ENCODE measurements at places on chromosomes 5 and 9. TPM values are rescaled to one million over a fixed set of nuclear protein-coding genes. Genes with fewer than 3 reads are reported as not detected.

- DNase-seq = no peak
Measured at GRCh38 chr5:627840-628239, 15.7 kb downstream of the CEP72 start.

DNA sequence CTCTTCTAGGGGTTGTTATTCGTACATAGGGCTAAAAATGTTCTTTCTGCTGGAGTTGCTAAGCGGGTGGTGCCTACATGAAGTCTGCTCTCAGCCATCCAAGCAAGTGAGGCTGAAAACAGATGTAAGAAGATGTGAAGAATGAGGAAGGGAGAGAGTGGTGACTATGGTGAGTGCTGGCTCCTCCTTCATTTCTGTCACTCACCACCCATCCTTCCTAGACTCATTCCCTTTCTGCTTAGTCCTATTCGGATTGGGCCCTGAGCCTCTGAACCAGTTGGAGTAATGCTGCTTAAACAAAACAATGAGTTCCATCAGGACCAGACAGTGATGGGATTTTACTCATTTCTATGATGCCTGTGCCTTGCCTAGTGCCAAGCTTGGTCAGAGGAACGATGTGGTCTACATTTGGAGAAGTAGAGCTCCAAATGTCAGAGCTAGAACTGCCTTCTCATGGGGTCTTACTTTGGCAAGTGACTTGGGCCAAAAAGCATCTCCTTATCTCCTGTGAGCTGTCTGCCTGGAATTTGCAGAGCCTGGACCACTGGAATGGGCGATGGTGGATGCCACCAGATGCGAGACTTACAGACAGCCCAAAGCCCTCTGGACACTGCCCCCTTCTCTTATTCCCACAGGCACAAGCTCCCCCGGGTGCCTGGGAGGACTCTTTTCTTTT, 192.9 kb downstream of the FBXL7 start:
- DNase-seq = no peak

- no peak for DNase-seq
Measured at GRCh38 chr5:128093368-128093767, 9.8 kb downstream of the SLC12A2 start.

DNA sequence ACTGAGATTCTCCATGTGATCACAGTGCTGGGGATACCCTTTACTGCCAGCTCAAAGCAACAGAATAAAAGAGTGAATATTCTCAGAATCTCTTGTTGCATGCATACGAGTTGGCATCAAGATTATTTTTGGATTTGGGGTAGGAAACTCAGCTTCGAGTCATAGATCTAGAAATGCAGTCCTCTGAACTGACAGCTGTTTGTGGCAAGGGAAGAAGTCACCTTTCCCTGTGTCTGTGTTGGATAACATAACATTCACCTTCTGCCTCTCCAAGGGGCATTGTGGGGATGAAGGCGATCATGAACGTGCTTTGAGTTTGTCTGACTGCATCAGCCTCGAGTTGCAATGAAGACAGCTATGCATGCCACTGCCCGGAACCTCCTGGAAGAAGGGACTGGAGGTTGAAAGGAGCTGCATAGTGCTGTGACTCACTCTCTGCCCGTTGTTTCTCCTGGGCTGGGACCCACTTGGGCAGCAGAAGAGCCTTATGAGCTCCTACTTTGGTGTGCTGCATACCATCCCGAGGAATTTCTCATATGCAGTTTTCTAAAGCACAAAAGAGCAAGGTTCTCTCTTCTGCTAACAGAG, 231.7 kb downstream of the ARHGAP26 start:
- DNase-seq = no peak

DNA sequence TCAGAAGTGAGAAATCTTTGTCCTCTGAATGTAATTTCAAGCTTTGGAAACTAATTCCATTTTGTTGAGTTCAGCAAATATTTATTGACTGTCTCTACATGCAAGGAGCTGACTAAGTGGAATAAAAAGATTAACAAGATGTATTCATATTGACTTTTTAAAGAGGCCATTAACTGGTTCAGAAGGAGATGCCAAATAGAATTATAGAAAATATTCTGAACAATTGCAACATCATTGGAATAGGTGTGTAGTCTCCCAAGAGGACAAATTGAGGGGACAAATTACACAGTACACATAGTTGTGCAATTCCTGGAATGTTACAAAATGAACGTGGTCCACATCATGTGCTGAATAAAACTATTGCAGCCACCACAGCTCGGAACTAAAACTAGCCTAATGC, 224.2 kb downstream of the NPR3 start:
- no peak for DNase-seq

DNA sequence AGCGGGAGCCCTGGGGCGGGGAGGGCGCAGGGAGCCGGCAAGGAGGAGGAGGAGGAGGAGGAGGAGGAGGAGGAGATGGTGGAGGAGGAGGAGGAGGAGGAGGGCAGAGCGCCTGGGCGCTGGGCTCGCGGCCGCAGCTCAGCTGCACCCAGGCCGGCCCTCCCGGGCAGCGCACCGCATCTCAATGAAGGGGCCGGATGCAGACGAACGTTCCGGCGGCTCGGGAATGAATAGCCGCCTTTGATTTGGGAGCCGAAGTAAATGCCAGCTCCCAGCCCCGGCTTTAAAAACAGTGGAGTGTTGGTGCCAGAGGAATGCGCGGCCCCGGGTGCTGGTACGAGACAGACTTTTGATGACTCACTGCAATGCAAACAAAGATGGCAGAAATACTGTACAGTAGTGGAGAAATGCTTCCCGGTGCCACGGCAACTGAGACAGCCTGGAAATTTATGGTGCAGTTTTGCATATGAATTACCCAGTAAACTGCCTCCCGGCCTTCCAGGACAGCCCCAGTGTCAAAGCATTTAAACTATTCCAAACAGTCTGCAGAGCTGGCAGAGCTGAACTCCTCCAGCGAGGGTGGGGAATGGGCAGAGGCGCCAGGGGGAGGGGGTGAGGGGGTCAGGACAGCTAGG, 43.1 kb downstream of the NACC2 start:
- DNase-seq = peak; percentile 96

DNA sequence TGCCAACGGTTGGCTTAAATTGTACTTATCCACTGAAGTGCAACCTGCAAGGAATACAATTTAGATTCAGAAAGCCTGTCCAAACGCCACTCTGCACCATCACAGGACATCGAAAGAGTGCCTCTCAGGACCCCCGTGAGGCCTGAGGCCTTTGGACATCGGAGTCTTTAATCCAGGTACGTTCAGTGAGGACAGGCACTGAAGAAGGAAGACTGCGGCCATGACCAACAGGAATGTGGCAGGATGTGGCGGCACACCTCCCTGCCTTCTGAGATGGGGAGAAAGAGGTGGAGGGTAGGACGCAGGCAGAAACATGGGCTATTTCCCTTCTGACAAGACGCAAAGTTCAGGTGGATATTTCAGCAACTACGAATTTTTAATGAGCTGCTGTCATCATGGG, 205.8 kb downstream of the FANCC start:
- DNase-seq = no peak

- DNase-seq = no peak
Measured at GRCh38 chr5:149415066-149415967, 36.2 kb upstream of the IL17B start.

DNA sequence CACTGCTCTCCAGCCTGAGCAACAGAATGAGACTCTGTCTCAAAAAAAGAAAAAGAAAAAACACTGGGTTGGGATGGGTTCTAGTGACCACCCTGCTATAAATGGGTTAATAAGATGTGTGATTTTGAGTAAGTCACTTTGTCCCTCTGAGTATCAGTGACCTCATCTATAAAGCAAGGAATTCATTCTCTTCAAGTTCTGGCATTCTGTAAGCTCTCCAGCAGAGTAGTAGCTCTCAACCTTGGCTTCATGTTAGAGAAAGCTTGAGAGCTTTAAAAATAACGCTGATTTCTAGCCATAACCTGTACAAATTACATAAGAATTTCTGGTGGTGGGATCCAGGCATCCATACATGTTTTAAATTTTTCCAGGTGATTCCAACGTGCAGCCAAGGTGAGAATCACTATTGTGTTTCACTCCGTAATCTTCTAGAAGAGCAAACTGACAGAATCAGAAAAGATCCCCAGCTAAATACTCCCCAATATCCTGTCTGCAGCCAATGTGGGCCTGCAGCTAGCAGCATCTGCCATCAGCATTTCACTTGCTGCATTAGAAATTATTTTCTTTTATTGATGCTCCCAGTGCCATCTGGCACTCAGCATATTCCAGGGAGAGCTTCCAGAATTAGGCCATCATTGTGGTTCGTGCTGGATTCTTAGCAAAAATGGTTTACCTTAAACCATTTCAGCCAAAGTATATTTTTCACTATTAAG, 109.4 kb downstream of the FEM1C start:
- DNase-seq = no peak

GRCh38 chr5:74183041-74183440, 457.5 kb downstream of the ENC1 start:
- no peak for DNase-seq

AGTPBP1 gene
- 19.9 TPM for total RNA-seq

DMRTA1 gene
- under 0.01 TPM for total RNA-seq

PKD2L2 gene
- not detected for total RNA-seq

ZNF618 gene
- 6.8 TPM for total RNA-seq

ZNG1A gene
- 18.2 TPM for total RNA-seq
